ENCODE measurements at places on chromosomes 6 and 20.

GRCh38 chr6:89073840-89074239 is 6.7 kb upstream of the PNRC1 start:
- DNase-seq: no peak

DNA sequence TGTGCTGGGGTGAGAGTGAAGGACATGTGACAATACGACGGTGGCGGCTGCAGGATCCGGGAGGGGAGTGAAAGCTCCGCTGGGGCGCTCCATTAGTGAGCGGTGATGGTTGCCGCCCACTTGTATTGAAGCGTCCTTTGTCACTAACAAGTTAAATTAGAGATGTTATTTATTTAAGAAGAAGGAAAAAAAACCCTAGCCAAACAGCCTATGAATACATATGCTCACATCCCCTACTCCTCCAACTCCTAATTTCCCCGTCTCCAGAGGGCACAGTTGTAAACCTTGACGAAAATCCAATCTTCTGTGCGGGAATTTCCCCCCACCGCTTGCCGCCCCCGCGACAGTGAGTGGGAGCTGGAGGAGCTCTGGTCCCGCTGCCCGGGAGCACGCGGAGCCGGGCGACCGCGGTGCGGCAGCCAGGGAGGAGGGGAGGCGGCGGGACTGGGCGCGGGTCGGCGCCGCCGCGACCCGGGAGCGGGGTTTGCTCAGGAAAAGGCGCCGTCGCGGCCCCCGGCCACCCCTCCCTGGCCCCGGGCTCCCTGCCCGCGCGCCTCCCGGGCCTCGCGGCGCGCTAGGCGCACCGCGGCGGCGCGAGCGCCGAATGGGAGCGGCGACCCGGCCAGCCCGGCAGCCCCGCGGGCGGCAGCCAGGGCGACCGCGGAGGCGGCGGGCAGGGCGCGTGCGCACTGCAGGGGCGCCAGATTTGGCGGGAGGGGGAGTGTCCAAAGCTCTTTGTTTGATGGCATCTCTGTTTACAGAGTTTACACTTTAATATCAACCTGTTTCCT is at the start of gene MYB:
Gene MYB, plus strand, starts transcription at position 767 of the 791 bp plus-strand sequence. CDS start 206 bp downstream, outside the sequence.
- DNase-seq: no peak

DNA sequence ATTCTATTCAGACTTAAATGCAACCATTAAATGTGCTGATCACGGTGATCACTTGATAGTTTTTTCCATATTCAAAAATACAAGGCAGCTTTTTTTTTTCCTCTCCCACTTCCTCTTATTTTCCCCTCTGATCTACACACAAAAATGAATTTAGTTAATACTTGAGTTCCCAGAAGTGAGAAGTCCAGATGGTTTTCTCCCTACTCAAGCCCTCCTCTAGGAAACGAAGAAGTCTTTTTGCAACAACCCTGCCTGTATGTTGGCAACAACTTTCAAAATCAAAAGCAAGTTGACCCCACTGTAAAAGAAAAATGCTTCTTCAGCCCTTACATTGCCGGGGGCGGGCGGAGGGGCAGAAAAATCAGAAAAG is 24.3 kb downstream of the ARHGAP18 start:
- DNase-seq: no peak

DNA sequence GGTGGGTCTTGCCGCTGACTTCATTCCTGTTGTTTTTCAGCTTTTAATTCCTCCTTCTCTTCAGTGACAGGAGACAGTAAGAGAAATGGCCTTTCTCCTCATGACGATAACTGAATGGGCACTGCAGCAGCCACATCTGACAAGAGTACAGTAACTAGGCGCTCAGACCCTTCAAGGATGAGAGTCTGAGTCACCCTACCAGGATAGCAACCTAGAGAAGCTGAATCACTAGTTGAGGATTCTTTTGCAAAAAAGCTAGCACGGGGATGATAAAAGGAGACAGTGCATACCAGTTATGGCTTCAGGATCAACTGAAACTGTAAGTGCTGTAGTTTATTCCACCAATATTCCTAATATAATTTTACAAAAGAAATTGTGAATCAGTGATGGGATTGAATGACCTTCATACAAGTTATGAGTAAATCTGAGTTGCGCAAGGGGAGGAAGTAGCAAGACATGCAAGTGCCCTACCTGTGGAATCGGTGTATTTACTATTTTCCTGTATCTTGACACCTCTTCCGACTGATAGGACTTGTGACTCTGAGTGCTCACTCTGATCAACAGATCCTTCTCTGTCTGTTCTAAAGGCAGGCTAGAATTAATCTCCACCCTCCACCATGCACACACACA is 161.8 kb upstream of the GRIK2 start:
- no peak for DNase-seq

DNA sequence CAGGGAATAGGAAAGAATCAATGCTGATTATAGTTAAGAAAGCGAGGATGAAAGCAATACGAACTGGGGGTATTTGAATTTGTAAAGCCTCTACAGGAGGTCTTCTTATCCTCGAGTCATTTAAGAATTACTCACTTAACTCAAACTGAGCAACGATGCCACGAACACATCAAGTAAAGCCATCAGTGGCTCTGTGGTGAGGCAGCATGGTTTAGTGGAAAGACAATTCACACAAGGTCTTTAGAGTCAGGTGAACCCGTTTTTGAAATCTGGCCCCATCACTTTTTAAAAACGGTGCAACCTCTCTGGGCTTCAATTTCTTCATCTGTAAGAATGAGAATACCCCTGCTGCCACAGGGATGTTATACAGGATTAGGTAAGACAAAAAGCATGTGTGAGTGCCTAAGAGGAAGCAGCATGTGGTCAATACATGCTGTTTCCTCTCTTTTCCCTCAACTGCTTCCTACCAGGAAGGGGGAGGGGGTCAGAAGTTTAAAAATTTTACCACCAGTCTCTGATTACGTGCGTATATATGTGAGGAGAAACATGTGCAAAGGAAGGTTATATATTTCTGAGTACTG is 162.0 kb downstream of the BTBD9 start:
- no peak for DNase-seq

DNA sequence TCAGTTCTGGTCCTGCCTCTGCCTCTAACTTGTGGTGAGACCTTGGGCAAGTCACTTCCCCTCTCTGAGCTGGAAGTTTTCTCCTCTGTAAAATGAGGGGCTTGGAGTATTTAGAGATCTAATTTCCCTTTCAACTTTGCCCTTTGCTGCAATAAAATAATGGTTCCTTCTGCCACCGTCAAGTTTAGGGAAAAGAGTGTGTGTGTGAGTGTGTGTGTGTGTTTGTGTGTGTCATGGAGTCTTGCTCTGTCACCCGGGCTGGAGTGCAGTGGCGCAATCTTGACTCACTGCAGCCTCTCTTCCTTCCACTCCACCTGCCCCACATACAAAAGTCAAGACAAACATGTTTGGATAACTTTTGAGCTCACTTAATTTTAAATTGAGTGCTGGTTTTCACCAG is 39.2 kb upstream of the PIM1 start:
- no peak for DNase-seq

DNA sequence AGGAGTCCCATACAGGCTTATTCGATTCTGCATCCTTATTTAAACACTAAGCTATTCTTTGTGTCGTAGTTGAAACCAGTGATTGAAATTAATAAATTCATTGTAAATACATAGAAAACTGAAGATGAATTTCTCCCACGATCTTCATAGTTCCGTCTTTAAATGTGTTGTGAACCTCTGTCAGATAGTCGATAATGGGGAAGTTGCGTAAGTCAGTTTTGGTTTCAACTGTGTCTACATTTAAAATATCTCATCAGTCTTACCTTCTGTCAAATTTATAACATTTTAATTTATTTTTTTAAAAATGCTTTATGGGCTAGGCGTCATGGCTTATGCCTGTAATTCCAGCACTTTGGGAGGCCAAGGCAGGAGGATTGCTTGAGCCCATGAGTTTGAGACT is 12.7 kb downstream of the STX11 start:
- no peak for DNase-seq

DNA sequence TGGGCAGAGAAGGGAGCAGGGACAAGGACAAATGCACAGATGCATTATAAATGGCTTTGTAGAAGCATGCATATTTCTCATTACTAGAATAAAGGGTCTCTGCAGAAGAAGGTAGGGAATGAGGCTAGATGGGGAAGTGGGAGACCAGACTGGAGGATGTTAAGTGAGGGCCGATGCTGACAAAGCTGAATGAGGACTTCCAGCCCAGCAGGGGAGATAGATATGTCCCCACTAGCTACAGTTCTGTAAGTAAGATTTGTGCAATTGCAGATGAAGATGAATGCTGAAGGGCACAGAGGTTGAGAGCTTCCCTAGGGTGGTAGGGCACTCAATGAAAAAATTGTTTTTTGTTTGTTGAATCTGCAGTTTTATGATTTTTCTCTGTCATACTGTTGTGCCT is 16.9 kb downstream of the ADGRG6 start:
- no peak for DNase-seq

DNA sequence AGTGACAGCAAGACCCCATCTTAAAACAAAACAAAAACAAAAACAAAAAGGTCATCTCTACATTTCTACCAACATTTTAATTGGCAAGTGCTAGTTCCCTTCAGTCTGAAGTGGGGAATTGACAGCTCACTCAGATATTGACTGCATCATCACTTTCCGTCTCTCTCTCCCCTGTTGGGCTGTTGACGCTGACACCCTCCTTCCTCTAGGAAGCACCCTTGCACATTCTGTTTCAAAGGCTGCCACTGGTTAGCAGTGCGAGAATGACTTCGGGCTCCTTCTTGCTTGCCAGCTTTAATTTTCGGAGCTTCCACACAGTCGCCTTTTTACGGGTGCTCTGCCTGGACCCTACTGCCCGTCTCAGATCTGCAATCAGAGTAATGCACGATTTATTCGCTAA is 96.6 kb upstream of the INSM1 start:
- DNase-seq: no peak

GRCh38 chr6:114342826-114343781 is at the start of gene HS3ST5:
HS3ST5 (minus strand) TSS chr6:114343023; CDS start chr6:114062845, 280,178 bp downstream.
- peak; percentile 67 for DNase-seq

Data from posterior cingulate gyrus (tissue), 11 donors.